ENCODE measurements at places on chromosomes 6 and 20. TPM values are rescaled to one million over a fixed set of nuclear protein-coding genes. Genes with fewer than 3 reads are reported as not detected.

The IER3 gene
- 546 TPM for total RNA-seq

The BMP5 gene
- total RNA-seq = not detected

The COL12A1 gene
- total RNA-seq = 0.21 TPM

The BLOC1S5 gene
- 7.1 TPM for total RNA-seq

The MUCL3 gene
- total RNA-seq = not detected

The ENPP4 gene
- 17.5 TPM for total RNA-seq

The SGK2 gene
- 0.10 TPM for total RNA-seq
